IMR-90 (cell line): ENCODE measurements at places on chromosomes 3 and 15.

DNA sequence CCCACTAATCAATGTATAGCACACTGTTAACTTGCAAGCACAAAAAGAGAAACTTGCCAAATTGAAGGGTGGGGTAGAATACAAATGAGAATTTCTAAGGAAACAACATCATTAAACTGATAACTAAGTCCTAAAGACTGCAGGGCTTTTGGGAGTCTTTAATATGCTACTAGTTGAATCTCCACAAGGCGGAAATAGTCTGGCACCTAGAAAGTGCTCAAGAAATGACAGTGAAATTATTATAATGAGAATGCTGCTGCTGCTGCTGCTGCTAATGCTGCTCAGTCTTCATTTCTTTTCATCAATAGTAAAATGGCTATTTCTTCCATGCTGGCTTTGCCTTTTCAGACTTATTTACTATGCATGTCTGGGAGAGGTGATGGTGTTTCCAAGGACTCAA is 91.8 kb downstream of the BTD start:
- DNase-seq, result peak; percentile 19

GRCh38 chr3:71926262-71926600 is 141.3 kb upstream of the PROK2 start:
- DNase-seq, result peak; percentile 2

DNA sequence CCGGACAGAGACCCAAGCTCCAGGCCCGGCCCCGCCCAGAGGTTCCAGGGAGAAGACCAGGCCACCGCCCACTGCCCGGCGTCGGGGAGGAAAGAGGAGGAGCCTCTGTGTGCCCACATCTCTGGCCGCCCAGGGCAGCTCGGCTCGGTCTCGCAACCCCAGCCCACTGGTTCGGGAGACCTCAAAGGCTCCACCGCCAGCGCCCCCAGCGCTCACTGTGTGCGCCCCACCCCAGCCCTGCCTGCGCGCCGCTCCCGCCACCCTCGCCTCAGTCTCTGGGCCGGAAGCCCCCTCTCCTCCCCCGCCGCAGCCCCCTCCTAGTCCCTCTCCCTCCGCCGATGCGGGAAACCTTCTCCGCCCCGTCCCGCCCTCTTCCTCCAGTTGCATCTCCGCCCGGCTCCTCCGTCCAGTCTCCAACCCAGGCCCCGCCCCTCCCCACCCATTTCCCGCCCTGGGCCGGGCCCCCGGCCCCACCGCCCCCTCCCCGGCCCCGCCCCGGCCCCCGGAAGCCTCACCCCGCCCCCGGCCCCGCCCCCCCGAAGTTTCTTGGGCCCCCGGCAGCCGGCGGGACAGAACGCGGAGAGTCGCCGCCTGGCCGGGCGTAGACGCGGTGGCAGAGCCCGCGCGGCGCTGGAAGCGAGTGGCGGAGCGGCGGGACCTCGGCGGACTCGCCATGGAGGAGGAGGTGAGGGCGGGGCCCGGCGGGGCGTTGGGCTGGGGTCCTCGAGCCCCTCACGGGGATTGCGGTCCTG is at the start of gene PLEKHO2:
Gene PLEKHO2 (plus strand): TSS at position 572 of the 752 bp plus-strand sequence. CDS start 102 bp downstream, at position 674.
- peak; percentile 92 for DNase-seq

GRCh38 chr15:63469190-63469589 is 35.2 kb upstream of the USP3 start:
- no peak for DNase-seq

GRCh38 chr15:49978121-49978520 is 140.9 kb downstream of the ATP8B4 start:
- no peak for DNase-seq

- DNase-seq, result no peak
Measured at GRCh38 chr3:51381333-51381705, 3.8 kb upstream of the MANF start.

DNA sequence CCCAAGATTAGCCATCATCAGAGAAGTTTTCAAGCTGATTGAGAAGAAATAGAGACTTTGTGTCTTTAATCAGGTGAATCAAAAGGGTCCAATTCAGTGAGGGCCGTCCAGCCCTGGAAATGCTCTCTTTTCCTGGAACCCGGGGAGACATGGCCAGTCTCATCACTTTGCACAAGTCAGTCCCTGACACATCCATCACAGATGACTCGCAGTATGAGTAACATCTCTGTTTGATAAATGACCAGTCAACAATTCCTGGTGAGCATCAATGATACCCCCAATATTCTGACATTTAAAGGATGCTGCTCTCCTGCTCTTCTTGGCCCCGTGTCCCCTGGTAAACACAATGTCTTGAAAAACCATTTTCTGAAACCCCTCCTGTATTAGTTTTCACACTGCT is 26.7 kb downstream of the C3orf20 start:
- no peak for DNase-seq

DNA sequence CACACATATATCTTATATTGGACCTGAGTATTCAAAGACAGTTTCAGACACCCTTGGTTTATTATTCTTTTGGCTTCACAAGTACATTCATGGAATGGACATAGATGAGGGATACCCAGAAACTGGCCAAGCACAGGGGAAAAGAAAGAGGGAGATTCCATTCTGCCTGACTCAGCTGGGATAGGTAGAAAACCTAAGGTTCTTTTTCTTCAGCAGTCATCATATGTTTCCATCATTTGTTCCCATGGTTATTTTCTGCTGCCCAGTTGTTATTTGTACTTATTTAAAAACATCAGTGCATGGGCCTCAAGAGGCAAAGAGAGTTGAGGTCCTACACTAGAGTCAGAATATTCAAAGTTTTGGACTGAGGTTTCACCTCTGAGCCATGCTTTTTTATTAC is 91.8 kb downstream of the FILIP1L start:
- no peak for DNase-seq

GRCh38 chr3:14451844-14452739 is 49.7 kb downstream of the SLC6A6 start:
- DNase-seq, result peak; percentile 98

DNA sequence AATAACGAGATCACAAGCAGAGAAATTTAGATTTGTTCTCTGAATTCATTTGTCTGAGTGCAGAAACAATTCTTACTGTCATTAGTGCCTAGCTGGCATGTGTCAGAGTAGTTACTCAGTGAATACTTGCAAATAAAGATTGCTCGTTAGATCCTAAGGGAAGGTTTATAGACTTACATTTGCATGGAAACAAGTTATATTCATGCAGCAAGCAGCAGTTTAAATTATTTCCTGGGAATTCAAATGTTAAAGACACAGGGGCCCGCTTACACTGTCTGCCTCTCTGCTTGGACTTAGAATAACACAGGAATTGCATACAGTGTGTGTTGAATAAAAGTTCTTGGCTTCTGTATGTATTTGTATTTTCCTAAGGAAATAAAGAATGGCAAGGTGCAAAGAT is 680.6 kb upstream of the NECTIN3 start:
- DNase-seq, result no peak

DNA sequence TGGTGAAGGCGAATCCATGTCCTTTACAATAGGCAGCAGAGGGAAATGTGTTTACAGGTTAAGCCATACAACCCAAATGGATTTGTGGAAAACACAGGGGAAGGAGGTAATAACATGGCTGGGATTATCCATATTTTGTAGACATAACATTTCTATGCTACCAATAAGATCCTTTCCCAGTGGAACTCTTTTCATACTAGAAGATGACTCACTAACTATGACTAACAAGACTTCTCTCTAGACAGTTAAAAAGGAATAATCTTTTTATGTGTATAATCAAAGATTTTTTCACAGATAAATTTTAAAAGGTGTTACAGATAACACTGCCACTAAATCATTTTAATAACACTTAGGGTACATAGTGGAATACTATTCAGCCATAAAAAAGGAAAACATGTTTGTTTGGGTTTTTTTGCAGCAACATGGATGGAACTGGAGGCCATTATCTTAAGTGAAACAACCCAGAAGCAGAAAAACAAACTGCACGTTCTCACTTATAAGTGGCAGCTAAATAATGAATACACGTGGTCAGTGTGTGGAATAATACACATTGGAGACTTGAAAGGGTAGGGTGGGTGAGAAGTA is 39.6 kb downstream of the VPS13C start:
- DNase-seq, result peak; percentile 54

GRCh38 chr3:37093481-37093880 is 80.9 kb downstream of the LRRFIP2 start:
- peak; percentile 29 for DNase-seq

DNA sequence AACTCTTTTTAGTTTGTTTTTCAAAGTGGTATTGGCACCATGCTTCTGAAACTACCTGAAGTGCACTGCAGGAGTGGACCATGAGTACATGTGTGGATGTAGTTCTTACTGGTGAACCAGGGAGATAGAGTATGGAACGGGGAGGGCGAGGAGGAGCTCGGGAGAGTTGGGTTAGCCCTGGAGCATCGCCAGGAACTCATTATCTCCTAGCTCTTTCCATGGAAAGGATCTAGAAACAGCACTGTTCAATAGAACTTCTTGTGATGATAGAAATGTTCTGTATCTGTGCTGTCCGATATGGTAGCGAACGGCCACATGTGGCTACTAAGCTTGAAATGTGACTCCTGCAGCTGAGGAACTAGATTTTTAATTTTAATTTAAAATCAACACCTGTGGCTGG is 47.3 kb downstream of the VGLL4 start:
- no peak for DNase-seq

GRCh38 chr3:13046569-13047274 is 26.5 kb downstream of the IQSEC1 start:
- DNase-seq, result no peak

GRCh38 chr15:91872356-91873137 is 19.0 kb downstream of the SLCO3A1 start:
- no peak for DNase-seq

DNA sequence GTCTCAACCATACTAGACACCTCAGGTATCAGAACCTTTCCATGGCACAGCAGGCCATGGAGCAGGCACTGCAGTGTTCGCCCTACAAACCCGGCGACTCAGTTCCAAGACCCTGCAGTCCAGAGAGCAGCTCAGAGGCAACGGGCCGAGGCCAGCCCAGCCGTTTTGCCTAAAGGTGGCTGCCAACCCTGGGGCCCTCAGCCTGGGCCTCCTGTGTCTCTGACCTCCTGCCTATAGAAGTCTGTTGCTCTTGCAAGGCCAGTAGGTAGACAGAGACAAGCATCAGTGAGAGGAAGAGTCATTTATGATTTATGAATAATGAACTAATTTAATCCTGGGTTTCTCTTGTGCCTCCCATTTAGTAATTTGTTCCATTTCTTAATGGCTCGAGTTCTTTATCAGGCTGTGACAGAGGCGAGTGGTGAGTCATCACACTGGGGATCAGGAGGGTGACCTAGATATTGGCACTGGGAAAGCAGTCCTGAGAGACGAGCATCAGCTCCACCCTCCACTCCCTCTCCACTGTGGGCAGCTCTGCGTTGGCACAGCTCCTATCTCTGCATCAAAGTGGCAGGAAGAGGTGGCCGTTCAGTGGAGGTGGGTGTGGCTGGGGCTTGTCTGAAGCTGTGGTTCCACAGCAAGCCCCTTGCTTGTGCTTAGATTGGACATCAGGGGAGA is 79.8 kb downstream of the ABHD5 start:
- no peak for DNase-seq

DNA sequence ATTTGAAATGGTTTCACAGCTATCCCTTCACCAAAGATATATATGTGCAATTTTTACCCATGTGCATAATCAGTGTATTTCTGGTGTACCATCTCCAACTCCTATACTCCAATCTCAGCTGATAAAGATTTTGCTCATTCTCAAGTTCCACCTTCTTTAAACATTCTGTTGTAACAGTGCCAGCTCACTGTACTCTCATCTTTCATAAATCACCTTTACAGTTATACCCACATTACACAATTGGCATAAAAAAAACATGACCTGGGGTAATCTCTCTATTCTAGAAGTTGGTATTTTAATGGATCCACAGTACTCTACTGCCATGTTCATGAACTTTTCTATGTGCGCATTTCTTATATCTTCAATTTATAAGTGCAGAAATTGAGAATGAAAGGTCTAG is 339.9 kb upstream of the DPH6 start:
- no peak for DNase-seq

- DNase-seq, result peak; percentile 43
Measured at GRCh38 chr15:31487811-31488436, 161.3 kb downstream of the KLF13 start.

GRCh38 chr3:15875016-15875689 is 77.4 kb upstream of the ANKRD28 start:
- DNase-seq, result peak; percentile 91

DNA sequence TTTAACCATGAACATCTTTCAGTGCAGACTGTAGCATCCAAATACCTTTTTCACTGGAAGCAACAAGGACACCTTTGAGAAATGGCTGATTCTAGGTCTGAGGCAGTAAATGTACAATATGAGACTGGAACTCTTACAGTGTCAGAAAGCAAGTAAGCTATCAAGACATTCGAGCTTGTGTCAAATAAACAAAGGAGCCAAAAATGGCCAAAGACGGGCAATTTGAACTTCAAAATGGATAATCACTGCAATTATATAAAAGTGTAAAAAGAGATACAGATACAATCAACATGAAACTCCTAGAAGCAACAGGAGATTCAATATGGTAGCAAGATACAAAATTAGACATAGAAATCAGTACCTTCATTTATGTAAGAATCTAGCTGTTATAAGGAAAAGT is 138.5 kb upstream of the CCDC54 start:
- DNase-seq, result no peak

DNA sequence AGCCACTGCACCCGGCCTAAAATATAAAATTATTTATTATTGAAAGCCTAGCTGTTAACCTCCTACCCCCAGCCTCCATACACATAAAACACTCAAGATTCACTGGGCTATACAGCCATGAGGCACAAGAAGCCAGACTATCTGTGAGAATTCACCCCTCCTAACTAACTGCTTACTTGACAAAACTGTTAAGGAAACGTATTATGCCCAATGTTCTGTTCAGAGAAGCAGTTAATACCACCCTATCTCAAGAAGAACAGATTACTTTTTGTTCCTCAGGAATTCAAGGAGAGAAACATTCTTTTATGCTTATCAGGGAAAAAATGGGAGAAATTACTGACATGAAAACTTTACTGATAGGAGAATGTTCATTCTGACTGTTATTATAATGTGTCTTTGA is 144.1 kb downstream of the BBX start:
- no peak for DNase-seq

DNA sequence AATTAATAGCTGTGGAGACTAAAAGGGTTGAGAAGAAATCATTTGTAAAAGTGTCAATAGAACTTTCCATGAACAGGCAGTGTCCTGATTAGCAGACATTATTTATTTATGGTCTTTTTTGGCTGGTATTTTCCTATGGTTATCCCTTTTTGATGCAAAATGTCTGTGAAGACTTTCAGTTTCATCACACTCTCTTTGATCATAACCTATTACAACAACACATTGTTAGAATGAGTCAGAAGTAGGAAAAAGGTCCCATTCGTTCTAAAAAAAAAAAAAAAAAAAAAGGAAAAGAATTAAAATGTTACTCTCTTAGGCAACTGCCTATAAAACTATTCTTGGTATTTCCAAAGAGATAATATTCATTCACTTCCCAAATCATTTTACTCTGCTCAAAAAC is 62.1 kb downstream of the SLC49A4 start:
- peak; percentile 62 for DNase-seq

DNA sequence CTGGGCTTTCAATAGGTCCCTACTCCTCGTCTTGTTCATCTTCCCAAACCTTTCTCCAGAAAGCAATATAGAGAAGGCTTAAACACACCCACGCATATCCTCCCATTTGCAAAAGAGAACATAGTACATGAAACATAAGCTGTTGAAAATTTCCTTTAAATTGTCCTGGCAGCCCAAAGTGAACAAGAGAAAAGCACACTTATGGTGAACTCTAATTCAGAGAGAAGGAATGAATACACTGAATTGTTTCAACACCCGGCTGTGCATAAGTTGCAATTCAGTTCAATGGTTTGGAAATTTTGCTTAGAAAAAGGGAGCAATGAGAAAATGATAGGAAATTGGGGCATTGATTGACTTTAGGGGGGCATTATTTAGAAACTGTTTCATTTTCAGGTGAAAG is 202.6 kb downstream of the TIGIT start:
- DNase-seq, result no peak
